ENCODE measurements at places on chromosomes 11 and 22.
A peak's percentile ranks its signal among the peaks of the same experiment; 100 is the strongest.

GRCh38 chr11:84607975-84608836, 1018.9 kb downstream of the DLG2 start:
- DNase-seq, result no peak

DNA sequence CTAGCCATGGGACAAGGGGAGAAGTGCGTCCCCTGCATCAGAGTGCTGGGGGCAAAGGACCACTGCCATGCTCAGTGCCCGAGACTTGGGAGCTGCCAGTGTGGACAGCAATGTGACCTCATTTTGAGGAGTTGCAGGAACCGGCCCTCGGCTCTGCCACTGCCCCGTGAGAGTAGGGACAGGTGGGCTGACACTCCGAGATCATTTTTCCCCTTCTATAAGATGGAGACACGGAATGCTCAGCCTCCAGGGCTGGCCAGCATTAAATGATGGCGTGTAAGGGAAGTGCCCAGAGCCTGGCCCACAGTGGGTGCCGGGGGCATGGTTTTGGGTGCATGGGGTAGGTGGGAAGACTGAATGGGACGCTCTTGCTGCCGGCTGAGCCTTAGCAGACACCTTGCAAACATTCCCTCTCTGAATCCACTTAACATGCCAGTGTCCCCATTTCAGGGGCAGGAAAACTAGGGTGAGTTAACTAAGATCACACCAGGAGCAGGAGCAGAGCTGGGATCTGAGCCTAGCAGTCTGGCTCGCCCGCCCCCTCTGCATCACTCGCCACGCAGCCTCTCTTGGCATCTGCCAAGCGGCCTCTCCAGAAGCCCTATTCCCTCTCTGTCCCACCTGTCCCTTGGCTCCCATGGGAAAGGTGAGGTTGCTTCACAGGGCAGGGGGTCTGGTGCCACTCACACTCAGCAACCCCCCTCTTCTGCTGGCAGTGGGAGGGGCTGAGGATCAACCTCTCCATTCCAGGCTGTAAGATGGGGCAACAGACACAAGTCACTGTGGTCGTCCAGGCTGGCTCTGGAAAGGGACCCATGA, 13.6 kb downstream of the NPTXR start:
- DNase-seq, result no peak

DNA sequence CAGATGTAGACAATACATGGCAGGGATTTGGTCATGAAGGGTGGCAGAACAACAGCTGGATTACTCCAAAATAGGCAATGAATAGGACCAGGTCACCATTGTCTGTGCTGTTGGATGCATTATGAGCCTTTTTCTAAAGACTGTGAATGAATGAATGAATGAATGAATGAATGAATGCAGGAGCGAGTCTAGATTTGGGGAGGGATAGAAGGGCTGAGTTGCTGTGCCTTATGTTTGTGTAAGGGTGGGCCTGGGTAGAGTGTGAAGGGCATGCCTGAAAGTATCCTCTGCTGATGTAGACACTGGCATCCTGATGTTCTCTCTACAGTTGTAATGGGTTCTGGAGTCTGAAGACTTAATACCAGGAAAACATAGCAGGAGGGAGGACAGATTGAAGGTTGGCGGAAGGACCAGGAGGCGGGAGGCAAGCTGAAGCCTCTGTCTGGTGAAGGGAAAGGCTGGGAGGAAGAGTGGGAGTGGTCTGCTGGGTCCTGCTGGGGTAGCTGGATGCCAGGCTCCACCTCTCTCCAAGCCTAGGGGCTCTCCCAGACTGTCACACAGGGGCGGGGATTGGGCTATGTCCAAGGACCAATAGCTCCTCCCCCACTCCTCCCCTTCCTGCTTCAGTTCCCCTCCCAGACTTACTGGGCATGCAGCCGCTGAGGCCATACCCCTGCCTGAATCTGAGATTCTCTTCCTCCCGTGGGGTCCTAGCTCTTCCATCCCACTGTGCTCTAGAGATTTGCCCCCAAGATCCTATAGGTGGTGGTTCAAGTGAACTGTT, 4.8 kb downstream of the TRIM3 start:
- DNase-seq, result no peak

DNA sequence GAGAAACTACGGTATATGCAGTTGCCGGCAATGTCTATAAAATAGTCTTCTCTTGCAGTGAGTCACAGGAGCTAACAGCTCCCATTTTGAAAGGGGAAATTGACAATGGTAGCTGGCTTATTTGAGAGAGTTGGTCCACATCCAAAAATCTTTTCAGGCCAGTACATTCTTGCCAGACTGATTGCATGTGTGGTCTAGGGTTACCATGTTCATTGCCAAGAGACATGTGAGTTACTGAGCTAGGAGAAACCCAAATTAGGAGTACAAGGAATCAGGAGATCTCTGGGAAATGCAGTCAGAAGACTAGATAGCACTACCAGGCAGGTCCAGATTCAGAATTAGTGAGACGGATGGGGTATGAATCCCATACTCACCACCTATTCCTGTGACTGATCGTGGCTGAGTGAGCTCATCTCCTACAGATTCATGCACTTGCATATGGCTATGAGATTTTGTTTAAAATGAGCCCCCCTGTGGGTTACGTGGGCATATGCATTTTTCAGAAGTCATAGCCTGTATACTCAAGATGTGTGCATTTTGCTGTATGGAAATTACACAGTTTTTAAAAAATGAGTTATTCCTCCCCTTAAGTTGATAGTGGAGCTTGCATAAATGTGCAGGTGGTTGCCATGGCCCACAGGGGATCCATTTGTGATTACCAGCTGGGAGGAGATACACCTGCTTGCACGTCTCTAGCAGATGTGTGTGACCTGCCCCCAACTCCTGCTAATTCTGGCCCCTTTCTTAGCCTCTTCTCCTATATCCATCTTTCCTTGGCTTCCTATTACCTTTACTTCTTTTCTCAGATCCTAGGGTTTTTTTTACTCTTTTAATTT, 102.7 kb downstream of the COMMD9 start:
- DNase-seq, result no peak

- DNase-seq, result no peak
These were observed 15.1 kb downstream of the SEC14L4 start for GRCh38 chr22:30490399-30490798.

DNA sequence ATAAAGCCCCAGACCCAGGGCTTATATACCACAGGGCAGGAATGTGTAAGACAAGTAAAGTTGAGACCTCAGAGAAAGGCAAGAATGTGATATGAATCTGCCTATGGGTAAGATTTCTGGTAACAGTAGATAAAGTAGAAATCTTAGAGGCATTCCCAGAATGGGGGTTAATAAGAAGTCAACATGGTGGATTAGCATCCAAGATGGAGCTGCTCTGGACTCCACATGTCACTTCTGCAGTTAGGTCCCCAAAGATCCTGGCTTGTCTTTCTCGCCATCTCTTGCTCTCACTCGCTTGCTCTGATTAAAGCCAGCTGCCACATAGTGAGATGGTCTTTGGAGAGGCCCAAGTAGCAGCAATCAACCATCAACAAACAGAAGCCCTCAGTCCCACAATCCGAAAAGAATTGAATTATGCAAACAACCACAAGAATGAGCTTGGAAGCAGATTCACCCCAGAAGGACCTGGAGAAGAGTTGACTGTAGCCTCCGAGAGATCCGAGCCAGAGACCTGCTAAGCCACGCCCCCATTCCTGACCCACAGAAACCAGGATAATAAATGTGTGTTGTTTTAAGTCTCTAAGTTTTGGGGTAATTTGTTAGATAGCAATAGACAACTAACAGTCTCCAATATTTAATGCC, 5.4 kb upstream of the C11orf86 start:
- DNase-seq, result no peak

GRCh38 chr11:104531075-104531474, 367.1 kb upstream of the PDGFD start:
- no peak for DNase-seq

DNA sequence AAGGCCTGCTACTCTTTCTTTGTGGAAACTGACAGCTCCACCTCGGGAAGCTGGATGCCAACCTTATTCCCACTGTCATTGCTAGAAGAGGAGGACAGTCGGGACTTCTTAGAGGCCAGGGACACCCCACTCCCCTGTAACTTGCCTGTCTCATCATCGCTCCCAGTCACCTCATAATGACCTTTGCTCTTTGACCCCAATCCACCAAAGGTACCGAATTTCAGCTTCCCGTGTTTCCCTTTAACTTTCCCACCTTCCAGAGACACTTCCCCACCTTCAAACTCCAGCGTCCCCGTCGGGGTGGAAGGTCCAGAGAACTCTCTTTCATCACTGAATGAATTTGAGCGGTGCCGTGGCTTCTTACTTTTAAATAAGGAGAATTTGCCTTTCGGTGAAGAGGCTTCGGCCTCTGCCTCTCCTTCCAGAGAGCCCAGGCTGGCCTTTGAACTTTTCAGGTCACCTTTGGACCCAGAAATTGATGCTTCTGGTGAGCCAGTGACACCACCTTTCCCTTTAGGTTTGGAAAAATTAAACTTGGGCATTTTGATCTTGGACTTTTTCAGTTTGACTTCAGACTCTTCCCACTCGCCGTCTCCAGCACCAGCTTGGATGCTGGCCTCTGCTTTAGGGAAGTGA, 29.8 kb downstream of the AHNAK start:
- no peak for DNase-seq

DNA sequence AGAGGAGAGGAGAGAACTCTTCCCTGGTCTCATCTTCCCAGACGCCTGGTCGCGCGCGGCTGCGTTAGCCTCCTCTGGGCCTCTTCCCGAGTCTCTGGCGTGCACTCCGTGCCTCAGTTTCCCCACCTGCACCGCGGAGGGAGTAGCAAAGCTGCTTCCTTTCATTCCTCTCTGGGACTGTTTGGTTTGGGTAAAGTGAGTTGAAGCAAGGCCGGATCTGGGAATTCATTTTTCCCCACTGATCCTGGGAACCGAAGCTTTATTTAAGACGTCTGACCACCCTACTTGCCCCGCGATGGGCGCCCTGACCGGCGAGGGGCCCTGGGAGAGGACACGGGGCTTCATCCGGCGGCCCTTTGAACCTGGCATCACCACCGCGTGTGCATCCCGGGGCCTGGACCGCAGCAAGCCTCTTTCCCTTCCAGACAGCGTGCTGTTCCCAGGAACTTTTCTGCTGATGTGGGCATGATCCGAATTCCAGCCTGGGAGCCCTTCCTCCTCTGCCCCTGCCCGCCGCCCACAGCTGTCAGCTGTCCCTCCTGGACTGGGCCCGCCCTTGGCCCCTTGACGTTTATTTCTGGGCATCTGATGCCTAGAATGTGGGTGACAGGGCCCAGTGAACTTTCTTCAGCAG, 758 bp downstream of the LDLRAD3 start:
- no peak for DNase-seq

DNA sequence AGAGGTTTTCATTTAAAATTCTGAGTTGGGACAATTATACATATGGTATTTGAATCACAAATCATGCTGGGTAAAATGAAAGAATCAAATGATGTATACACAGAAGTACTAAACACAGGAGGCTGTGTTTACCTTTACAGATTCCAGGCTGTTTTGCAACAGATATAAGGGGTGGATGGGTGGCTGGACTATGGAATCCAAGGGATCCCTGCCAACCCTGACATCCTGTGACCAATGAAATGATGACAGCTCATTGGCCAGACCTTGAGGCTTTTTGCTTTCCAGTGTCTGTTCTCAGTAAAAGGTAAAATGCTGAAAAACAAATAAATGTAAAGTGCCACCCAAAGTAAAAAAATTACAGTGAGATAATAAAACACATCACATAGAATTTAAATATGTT, 3.3 kb upstream of the DDI1 start:
- no peak for DNase-seq

- DNase-seq, result peak; percentile 22
These were observed 10.5 kb upstream of the C11orf24 start for GRCh38 chr11:68282141-68282860.

DNA sequence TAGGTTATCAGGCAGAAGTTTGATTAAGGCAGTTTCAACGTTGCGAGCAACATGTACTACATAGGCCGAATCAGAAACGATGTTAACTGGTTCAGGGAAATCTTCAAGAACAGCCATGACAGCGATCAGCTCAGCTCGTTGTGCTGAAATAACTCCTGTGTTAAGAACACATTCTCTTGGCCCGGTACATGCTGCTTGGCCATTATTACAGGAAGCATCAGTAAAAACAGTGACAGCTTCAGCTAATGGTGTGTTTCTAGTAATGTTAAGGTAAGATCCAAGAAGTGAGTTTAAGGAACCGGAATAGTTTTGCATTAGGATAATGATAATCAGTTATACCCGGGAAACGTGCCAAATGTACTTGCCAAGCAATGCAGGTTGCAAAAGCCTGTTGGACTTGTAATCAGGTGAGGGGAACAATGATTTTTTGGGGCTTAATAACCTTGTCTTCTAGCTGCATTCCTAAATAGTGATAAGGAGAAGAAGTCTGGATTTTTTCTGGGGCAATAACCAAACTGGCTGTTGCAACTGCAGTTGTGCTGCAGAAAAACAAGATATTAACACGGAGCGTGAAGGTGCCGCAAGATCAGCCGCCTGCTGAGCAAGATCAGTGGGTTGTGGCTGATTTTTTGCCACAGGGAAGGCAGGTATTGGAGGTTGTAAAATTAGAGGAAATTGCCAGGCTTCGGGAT, 14.3 kb downstream of the OR52K1 start:
- no peak for DNase-seq

Data from activated CD8-positive, alpha-beta memory T cell treated with anti-CD3 and anti-CD28 coated beads for 48 hours (primary cell).